ENCODE measurements at places on chromosomes 1 and 21. TPM values are rescaled to one million over a fixed set of nuclear protein-coding genes. Genes with fewer than 3 reads are reported as not detected.

DNA sequence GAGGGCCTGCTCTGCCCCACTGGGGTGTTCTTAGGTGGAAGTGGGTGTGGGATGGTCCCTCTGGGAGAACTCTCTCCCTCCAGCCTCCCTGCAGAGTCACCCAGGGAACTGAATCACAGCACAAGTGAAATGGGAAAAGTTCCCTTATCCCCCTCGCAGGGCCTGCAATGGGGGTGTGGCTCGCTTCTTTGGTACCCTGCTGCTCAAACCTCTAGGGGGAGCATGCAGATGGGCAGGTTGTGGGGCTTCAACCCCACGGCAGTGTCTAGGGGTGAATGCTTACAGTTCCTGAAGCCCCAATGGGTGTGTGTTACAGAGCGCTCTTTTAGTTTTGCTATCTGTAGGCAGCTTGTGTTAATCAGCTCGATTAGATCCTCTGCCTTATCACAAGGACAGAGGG, 59.0 kb upstream of the TINAGL1 start:
- DNase-seq: no peak

DNA sequence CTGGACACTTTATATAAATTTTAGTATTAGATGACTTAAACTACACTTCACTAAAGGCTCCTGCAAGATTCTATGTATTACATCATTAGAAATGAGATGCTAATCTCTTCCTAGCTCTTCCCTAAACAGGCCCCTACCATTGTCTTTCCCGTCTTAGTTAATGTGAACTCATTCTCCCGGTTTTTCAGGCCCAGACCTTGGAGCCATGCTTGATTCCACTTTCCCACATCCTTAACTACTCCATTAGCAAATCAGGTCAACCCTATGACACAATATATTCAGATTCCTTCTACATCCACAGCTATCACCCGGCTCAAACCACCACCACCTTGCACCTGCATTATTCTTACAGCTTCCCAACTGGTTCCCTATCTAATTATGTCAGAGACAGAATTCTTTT, 73.3 kb downstream of the NVL start:
- DNase-seq: no peak

GRCh38 chr1:98126740-98127139, 205.9 kb upstream of the DPYD start:
- peak; percentile 3 for DNase-seq

DNA sequence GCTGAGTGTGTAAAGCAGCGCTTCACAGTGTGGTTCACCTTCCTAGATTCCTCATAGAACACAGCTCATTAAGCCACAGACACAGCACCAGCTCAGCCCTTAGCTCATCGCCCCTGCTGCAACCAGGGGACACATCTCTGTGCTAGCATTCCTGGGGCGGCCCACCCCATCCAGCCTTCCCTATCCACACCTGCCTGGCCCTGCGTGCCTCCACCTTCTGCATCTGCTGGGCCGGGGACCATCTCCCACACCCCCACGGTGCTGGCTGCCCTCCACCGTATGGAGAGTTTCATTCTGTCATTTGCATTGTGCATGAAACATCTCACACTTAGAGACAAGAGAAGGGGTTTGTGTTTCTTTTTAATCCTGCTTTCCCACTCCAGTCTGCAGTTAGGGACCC, 35.8 kb upstream of the PRSS38 start:
- no peak for DNase-seq

- no peak for DNase-seq
Observed at GRCh38 chr1:226974544-226975258, 34.6 kb downstream of the COQ8A start.

DNA sequence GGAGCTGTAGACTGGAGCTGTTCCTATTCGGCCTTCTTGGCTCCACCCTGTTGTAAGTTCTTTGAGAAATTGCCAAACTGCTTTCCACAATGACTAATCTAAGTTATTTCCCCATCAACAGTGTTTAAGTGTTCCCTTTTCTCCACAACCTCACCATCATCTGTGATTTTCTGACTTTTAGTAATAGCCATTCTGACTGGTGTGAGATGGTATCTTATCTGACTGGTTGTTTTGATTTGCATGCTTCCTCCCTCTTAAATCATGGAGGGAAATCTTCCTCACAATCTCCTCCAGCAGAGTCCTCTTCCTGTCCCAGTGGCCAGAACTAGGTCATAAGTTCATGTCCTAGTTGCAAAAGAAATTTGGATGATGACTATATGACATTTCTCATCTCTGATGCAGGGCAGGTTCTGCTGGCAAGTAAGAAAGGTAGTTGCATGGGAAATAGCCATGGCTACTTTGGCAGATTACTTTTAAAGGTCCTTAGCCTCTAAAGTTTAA, 294.0 kb downstream of the LRRC40 start:
- no peak for DNase-seq

GRCh38 chr1:51071291-51072042, 30.6 kb upstream of the C1orf185 start:
- DNase-seq: no peak

DNA sequence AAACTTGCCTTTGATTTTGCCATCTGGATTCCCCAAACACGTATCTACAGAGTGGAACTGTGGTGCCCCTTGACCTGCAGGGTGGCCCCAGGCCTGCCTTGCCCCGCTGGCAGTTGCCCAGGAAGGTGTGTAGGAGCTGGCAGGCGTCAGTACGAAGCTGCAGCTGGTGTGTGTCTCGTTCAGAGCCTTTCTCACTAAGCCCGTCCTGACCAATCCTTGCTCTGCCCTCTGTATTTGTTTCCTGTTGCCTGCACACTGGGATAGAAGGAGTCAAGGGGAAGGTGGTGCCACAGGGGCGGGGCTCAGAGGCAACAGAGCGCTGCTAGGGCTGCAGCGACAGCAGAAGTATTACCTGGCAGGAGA, 5.2 kb upstream of the VSIG8 start:
- DNase-seq: no peak

- peak; percentile 34 for DNase-seq
Observed at GRCh38 chr1:1437033-1437903, 1.8 kb downstream of the VWA1 start.

DNA sequence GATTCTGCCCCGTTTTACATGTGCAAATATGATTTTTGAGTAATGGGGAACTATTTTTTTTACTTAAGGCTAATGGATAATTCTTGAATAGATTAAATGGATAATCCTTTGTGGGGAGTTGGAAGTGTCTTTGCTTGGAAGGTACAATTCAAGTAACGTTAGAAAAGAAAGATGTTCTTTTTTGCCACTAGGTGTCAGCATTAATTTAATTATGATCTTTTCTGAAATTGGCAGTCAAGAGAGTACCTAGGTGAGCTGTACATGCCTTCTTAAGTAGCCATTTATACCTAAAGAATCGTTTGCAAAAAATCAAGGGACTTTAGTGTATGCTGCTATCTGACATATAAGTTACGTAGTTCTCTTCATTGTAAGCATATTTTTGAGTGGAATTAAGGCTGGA, 2.2 kb downstream of the FBXO28 start:
- DNase-seq: peak; percentile 26

GRCh38 chr1:8985915-8986813, 40.1 kb downstream of the SLC2A7 start:
- DNase-seq: no peak

DNA sequence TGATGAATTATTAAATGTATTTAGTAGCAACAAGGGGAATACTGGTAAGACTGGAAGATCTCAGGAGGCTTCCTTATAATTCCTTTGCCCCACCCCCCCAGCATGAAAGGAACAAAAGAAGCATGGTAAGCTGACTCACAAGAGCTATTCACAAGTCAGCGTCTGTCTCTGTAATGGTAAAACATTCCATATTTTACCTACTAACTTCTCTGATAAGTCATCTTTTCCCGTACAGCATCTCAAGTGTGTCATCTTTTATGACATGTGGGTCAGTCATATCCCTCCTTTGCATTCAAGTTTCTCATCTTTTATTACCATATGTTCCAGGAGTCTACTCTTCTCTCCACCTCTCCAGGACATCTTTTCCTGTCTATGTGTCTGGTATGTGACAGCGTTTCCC, 241.3 kb downstream of the PLA2G4A start:
- no peak for DNase-seq

GRCh38 chr1:183374825-183375224, 43.4 kb downstream of the NMNAT2 start:
- no peak for DNase-seq

DNA sequence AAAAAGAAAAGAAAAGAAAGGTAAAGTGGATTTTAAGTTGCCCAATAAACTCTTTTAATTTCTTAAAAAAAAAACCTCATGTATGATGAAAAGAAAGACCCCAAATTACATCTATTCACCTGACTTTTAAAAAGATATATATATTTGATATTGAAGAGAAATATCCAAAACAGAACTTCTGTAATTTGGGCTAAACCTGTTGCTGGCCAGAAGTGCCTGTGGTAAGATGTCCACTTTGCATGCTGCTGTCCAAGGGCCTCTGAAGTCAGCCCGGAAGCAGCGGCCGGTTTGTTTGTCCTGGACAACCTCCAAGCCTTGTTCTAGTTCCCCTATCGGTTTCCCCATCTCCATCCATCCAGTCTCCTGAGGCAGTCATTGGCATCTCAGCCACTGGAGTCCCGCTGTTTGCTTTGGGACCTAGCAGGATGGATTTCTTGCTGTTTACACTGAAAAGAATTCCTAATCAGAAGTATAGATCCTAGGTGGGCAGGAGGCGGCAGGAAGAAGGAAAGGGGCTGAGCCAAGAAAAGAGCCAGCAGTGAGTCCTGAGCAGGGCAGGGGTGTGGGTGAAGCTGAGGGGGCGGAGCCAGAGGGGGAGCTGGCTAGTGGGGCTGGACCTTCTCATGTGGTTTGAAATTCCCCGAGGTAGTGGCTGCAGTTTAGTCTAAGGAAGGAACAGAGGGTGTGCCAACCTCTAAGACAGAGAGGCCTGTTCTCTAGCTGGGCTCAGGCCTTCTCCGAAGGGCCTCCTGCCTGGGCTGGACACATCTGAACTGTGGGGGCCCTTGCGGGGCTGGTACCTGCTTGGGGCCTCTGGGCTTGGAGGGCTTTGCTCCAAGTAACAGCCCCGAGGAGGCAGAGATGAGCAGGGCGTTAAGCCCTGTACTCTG, 3.3 kb downstream of the NCMAP start:
- DNase-seq: peak; percentile 88

Gene SPTA1
- polyA plus RNA-seq: not detected

Gene BACH1
- 18.1 TPM for polyA plus RNA-seq

Gene TUFT1
- polyA plus RNA-seq: 27.9 TPM

Gene LRRC71
- polyA plus RNA-seq: not detected

Gene CFAP74
- polyA plus RNA-seq: not detected

Gene NT5C1A
- polyA plus RNA-seq: 0.73 TPM

Gene CRYBG2
- 0.49 TPM for polyA plus RNA-seq

Gene AADACL4
- 0.32 TPM for polyA plus RNA-seq

Gene CCDC17
- 0.31 TPM for polyA plus RNA-seq

Measured in SK-N-SH (cell line).